ENCODE measurements at places on chromosomes 1 and 21. TPM values are rescaled to one million over a fixed set of nuclear protein-coding genes. Genes with fewer than 3 reads are reported as not detected.

DNA sequence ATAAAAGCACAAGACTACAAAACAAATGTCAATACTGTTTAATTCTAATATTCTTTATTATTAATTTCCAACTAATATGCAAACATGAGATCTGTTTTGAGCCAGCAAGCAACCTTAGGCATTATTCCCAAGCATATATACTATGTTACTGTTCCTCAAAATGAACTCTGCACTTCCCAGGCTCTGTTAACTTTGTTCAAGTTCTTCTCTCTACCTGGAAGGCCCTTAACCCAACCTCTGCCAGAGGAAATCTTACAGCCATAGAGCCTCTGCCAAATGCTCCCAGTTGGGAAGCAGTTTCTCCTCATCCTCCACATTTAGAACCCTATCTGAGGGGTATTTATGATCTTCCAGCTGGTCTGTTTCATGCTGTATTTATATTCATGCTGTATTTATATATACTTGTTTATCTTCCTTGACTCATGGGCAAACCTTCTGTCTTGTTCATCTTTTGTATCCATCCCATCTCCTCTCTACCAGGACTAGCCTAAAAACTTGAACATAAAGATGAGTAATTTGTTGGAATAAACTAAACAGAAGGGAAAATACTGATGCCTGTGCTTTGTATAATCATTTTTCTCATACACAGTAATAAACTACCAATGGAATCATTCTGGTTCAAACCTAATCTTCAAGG lies 5.3 kb downstream of the IVNS1ABP start:
- H3K36me3 ChIP-seq = peaks cover 6% of the 10 kb centered on the region
- no peaks in the 10 kb centered on the region for H3K27me3 ChIP-seq
- H3K4me1 ChIP-seq = peaks cover 36% of the 10 kb centered on the region
- peak overlapping the region; percentile 4 for H3K4me3 ChIP-seq
- no peak overlapping the region for H3K27ac ChIP-seq

The SEC16B gene
- 2.1 TPM for total RNA-seq

The PEAR1 gene
- total RNA-seq = 6.9 TPM

The NAV1 gene
- 47.3 TPM for total RNA-seq

The CCDC185 gene
- not detected for total RNA-seq

Measured in neural crest cell (in vitro differentiated cells).